ENCODE measurements at places on chromosomes 13 and 19.

DNA sequence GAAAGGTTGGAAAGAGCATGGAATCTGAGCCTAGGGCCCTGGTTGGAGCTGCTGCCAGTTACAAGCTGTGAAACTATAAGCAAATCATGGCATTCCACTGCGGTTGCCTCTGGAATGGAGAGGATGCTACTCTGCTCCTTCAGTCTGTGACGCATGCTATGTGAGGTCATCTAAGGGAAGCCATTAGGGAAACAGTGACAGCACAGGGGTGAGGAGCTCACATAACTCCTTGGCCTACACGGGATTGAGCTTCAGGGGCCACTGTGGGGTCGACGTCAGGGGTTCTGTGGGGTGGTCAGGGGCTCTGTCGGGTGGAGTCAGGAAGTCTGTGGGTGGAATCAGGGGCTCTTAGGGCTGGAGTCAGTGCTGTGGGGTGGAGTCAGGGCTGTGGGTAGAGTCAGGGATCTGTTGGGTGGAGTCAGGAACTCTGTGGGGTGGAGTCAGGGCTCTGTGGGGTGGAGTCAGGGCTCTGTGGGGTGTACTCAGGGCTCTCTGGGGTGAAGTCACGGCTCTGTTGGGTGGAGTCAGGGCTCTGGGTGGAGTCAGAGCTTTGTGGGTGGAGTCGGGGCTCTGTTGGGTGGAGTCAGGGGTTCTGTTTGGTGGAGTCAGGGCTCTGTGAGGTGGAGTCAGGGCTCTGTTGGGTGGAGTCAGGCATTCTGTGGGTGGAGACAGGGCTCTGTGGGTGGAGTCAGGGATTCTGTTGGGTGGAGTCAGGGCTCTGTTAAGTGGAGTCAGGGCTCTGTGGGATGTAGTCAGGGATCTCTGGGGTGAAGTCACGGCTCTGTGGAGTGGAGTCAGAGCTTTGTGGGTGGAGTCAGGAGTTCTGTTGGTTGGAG, 35.8 kb upstream of the MEDAG start:
- DNase-seq, result no peak

DNA sequence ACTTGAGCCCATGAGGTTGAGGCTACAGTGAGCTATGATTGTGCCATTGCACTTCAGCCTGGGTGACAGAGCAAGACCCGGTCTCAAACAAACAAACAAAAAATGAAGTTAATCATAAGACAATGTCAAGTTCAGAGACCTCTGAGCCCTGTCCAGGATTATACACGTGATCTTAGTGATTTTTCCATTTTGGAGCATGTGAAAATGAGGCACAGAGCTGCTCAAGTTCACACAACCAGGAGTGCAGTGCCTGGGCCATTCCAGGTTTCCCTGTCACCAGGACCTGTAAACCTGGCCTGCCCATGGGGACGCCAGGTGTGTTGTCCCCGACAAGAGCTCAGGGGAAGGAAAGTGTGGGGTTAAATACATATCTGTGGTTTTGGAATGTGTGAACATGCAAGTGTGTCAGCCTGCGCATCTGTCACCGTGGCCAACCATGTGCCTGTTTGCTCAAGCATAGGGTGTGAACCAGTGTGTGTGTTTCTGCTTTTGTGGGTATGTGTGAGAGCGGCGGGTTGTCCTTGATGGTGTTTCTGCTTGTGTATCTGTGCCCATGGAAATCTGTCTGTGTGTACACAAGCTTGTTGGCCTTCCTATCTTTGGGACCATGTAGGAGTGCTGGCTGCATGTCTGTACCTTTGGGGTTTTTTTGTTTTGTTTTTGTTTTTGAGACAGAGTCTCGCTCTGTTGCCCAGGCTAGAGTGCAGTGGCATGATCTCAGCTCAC, 1.5 kb upstream of the FXYD1 start:
- no peak for DNase-seq

DNA sequence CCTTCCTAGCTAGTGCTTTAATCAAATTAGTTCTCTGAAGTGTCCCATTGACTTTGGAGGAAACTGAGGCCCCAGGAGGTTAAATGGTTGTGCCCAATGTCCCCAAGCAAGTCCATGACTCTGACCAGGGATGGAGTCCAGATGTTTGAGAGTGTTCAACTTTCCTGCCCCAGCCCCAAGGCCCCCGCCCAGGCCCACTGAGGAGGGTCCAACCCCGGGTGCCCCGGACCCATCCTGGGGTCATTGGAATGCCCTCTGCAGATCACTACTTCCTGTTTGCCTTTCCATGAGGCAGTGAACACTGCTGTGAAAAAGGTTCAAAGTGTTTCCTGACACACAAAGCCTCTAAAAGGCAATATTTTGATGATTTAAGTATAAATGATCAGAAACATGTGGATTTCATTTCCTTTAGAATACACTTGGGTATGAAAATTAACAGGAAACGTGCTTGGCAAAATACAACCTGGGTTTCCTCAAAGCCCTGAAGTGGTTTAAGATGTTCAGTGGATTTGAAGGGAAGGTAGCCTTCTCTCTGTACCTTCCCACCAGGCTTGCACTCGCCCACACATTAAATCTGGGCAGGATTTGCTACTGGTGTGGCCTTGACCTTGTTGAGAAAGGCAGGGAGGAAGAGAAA, 335.7 kb downstream of the TSHZ3 start:
- no peak for DNase-seq

DNA sequence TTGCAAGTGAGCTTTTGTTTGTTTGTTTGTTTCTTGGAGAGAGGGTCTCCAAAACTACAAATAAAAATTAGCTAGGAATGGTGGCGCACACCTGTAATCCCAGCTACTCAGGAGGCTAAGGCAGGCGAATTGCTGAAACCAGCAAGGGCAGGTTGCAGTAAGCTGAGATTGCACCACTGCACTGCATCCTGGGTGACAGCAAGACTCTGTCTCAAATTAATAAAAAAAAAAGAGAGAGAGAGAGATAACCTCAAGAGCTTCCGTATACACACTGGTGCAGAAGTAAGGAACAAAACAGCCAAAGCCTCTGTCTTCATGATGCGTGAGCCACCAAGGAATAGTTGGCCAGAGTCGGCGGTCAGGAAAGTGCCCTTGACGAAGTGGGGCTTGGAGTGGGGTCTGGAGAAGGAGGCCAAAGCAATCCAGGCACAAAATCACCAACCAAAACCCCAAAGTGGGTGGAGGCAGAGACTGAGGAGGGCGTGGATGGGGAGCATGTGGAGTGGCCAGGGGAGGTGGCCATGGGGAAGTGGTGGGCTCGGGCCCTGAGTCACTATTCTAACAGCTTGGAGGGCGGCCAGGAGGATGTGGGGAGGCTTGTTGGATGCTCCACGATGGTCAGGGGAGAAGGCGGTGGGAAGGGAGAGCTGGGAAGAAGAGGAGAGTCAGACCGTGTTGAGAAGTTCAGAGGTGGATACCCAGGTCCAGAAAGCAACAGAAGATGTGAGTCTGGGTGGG, 21.2 kb upstream of the TOMM40 start:
- no peak for DNase-seq

- peak; percentile 96 for DNase-seq
Observed at GRCh38 chr19:10478903-10479384, 24.2 kb downstream of the KEAP1 start.

- no peak for DNase-seq
Observed at GRCh38 chr13:93881411-93881810, 598.1 kb downstream of the DCT start.

DNA sequence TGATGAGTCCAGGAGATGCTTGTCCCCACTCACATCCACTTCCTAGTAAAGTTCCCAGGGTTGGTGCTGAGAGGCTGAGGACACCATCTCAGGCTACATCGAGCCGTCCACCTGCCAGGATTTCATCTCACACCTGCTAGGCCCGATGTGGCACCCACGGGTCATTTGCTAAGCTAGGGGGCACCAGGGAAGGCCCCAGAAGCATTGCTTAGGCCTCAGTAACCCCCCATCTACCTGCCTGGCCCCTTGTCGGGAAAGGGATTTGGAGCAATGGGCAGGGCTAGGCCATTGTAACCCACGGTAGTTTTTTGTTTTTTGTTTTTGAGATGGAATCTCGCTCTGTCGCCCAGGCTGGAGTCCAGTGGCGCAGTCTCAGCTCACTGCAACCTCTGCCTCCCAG, 51.8 kb downstream of the F2RL3 start:
- no peak for DNase-seq

- DNase-seq, result no peak
Observed at GRCh38 chr13:60012488-60012887, 151.2 kb downstream of the DIAPH3 start.

DNA sequence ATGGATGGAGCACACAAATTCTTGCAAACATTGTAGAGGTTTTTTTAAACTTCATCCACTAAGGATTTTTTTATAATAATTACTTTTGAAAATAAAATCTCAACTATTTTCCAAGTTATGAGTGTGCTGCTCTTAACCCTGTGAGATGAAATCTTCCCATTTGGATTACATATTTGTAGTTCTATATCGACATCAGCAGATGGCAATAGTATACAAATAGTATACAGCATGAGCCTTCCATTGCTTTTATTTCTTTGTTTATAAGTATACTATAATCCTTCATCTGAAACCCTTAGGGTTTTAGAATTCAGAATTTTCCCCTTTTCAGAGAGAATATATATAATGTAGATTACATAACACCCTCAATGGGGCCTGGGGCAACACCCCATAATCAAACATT, 70.5 kb downstream of the GJA3 start:
- no peak for DNase-seq

- peak; percentile 18 for DNase-seq
Observed at GRCh38 chr19:16115301-16116039, 3.8 kb downstream of the RAB8A start.

DNA sequence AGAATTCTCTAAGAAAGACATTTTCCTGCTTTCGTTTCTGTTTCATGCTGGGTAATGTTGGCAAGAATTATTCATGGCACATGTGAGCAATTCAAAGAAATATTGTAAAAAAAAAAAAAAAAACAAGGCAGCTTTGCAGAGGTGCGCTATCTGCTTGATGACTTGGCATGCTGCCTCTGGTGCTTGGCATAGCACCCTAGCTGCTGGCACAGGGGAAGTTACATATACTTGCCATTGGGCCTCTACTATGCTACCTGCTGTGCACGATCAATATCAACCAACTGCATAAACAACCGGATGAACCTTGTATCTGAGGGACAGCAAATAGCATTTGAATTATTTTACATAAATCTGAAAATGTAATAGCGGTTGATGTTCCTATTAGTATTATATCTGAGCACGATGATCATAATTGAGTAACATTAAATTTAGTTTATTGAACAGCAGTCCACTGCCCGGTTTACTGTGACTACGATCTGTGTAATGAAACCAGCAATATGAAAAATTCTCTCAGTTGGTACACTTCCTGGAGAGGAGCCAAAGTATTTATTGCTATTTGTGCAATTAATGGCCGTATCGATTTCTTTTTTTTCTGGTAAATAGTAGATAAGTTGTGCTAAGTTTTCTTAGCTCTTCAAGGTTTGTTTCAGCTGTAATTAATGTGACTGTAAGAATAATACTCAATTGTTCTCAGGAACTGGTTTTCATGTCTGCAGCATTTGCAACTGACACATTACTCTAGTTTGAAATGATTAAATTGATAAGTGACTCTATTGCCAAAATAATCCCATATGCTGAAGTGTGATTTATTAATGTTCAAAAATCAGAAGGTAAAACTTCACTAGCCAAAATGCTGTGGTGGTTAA, 717.3 kb downstream of the DACH1 start:
- no peak for DNase-seq

- DNase-seq, result peak; percentile 53
Observed at GRCh38 chr19:35040826-35041547, 534 bp upstream of the HPN start.

DNA sequence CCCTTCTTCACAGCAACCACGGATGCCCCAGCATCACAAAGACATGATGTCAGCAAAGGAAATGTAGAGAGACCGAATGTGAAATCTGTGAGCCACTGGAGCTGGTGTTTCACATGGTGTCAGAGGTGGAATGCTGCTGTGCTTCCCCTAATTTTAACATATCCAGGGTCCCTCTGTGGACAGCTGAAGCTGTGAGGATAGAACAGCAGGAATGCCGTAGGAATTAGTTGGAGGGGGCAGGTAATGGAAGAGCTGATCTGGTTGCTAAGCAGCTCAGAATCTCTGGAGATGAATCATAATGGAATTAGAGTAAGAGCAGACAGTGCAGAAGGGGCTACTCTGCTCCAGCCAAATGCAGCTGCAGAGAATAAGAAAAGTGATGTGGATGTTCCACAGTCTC, 68.9 kb upstream of the ZNF835 start:
- no peak for DNase-seq

- DNase-seq, result no peak
Observed at GRCh38 chr13:82088781-82089180, 1747.9 kb upstream of the SPRY2 start.

DNA sequence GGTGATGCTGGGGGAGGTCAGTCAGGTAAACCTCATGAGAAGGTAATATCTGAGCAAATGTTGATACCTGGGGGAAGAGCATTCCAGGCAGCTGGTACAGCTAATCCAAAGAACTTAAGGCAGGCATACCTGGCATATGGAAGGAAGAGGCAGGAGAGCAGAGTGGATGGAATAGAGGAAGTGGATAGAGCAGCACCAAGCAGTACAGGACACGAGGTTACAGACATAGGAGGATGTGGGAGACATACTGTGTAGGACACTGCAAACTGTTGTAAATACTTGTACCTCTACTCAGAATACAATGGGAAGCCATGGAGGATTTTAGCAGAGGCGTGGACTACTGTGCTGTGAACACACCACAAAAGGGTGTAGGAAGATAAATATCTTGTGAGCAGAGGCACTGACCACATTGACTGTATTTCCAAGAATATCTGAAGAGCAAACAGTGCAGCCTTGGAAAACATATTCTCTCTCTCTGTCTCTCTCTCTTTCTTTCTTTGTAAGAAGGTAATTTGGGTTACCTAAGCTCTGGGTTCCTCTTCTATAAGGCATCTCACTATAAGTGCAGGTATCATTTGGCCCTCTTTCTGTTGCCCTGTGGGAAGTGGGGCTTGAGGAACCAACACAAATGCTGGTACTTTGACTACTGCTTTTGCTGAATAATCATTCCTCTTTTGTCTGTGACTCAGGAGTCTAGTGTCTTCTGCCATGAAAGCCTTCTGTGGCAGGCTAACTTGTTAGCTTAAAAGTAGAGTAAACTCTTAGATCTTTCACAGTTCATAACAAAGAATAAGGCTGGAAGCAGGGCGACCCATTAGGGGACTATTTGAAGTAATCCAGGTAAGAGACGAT, 238.0 kb downstream of the VWA8 start:
- no peak for DNase-seq

GRCh38 chr19:4042731-4043082, 24.0 kb downstream of the ZBTB7A start:
- no peak for DNase-seq

GRCh38 chr19:7987114-7987768, 18.2 kb downstream of the ELAVL1 start:
- no peak for DNase-seq

Measured in midbrain (tissue), 1 donor.